ENCODE measurements at places on chromosomes 11 and 22. TPM values are rescaled to one million over a fixed set of nuclear protein-coding genes. Genes with fewer than 3 reads are reported as not detected.

Gene ESAM
- total RNA-seq = 12.1 TPM

Gene VWCE
- total RNA-seq = 0.28 TPM

Gene PANX2
- 6.5 TPM for total RNA-seq

Gene TMEM218
- 19.6 TPM for total RNA-seq

Gene MEI1
- total RNA-seq = not detected

Gene TRMT112
- total RNA-seq = 400 TPM

Gene RNF215
- 19.7 TPM for total RNA-seq

Gene GLB1L2
- total RNA-seq = 2.2 TPM

Gene BRSK2
- total RNA-seq = 3.9 TPM

Gene TRIM64
- not detected for total RNA-seq

Gene PSMD13
- total RNA-seq = 153 TPM

Gene GLYAT
- total RNA-seq = not detected

Gene HTR3B
- total RNA-seq = not detected

Gene SORL1
- total RNA-seq = 1.9 TPM
